ENCODE measurements at places on chromosomes 6 and 20.

GRCh38 chr6:142013287-142013686, 119.4 kb upstream of the GJE1 start:
- peak; percentile 56 for DNase-seq

DNA sequence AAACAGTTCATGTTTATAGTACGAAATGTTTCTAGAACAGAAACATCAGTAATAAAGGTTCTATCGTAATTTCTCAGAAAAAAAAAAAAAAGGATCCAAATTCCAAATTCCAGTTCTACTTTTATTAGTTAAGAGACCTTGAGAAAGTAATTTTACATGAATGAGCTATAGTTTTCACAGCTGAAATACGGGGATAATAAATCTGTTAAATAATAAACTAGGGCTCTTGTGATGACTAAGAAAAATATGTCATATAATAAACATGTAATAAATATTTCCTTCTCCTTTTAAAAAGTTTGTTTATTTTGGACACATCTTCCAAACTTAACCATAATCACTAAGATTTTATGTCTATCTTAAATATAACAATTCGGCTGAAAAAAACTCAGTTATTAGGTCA, 17.8 kb downstream of the RARS2 start:
- DNase-seq = no peak

DNA sequence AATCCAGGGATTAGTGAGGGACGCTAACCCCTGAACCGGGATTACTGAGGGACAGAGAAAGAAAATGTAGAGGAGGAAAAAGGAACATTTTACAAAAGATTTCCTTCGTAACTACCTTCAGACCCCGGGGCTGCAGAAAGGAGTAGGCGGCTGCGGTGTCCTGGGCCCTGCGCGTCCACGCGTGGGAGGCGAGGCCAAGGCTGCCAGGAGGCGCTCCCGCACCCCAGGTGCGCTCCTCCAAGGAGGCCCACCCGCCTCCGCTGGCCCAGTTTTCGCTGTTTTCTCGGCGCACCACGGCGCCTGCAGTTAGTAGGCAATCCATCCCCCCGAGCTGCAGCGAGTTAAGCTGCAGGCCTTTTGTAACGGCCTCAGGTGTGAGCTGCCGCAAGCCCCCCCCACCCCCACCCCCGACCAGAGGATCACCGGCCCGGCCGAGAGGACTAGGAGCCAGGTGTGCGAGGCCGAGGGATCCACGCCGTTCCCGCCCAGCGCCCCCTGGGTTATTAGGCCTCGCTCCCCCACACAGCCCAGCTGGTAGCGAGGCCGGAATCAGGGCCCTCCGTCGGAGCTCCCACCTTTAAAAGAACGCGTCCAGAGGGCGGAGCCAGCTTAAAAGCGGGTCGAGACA, 380.3 kb upstream of the ARID1B start:
- no peak for DNase-seq

- peak; percentile 20 for DNase-seq
These were observed 26.1 kb upstream of the RIPPLY2 start for GRCh38 chr6:83827050-83827449.

- DNase-seq = no peak
These were observed 486.3 kb upstream of the MARCKS start for GRCh38 chr6:113370508-113371502.

DNA sequence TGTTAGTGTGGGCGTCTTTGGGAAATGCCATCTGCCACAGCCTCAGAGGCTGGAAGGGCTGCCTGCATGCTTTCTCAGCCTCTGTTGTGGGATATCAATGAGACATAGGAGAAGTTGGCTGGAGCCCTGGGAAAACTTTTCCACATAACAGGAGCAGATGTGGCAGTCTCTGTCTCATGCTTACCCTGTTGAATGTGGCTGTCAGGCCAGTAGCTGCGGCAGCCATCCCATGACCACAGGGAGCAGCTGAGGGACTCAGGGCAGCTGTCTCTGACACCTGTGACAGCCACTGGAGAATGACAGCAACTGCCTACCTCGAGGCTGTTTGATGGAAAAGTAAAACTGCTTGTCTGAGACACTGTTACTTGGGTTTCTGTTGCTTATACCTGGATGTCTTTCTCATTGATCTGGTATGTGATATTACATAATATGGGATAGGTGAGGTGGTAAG, 64.4 kb downstream of the TULP4 start:
- peak; percentile 85 for DNase-seq

DNA sequence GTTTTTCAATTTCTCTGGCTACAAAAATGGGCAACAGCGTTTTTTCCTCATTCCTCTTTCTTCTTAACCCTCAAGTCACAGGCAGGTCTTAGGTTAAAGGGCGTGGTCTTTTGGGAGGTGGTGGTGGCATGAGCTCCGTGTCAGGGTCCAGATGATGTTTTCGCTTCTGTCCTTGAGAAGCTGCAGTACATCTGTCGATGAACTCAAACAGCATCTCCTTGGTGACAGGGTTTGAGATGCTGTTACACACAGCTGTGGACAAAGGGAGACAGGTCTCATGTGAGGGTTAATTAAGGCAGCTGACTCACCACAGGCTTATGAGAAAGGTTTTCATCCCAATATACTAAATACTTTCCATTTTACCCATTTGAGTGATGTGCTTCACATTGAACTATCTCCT, 350.8 kb downstream of the RNGTT start:
- no peak for DNase-seq

DNA sequence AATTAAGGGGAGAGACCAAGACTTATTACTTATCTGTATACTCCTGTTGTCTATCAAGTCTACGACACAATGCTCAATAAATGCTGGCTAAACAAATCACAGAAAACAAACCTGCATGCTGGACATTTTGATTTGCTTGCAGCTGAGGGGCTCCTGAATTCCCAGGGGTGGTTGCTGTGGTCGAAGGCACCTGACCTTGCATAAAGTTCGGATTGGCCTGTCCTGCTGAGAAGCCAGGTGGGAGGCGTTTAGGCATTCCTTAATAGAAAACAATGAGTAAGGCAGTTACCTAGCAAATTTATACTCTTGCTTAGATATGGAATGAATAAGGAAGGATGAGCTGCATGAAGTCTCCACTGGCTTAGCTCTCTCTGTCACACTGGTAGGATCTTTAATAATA, 50.5 kb downstream of the TP53INP2 start:
- no peak for DNase-seq

DNA sequence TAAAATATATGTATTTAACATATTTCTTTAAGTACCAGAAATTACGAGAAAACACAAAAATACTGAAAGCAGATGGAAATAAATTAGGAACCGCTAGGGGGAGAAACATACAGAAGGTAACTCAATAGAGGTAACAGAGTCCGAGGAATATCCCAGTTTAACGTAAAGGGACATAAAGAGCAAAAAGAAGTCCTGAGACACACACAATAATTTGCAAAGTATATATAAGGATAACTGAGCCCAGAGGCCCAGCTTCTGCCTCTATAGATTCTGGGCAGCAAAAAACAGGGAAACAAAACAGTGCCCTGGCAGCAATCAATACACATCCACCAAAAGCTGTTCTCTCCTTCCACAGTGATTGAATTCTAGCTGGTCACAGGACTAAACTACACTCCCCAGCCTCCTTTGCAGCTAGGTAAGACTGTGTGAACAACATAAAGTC, 15.1 kb downstream of the TBC1D32 start:
- peak; percentile 23 for DNase-seq

DNA sequence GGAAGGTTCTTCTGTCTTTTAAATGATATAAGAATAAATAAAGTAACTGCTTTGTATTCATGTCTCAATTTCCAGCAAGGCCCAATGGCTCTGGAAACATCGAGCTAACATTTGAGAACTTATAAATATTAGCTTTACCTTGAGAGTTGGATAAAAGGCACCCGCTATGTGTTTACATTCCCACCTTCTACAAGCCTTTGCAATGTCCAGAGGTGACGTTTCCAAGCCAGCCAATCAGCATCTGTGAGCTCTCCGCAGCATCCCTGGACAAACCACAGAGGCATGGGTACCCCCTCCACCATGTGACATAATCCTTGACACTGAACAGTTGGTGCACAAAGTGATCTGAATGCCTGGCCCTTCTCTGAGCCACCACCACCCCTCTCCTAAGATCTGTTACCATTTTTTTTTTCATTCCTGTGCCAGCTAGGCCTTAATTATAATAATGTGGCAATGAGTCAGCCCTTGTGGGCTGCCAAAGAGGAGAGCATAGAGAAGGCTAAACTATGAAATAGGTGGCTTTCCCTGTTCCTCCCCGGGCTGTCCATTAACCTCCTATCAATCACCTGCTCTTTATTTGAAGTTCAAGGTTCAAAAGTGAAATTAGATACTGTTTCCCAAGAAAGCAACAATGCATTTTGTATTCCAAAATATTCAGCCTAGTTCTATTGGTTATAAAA, 4.1 kb downstream of the CBLN4 start:
- no peak for DNase-seq

DNA sequence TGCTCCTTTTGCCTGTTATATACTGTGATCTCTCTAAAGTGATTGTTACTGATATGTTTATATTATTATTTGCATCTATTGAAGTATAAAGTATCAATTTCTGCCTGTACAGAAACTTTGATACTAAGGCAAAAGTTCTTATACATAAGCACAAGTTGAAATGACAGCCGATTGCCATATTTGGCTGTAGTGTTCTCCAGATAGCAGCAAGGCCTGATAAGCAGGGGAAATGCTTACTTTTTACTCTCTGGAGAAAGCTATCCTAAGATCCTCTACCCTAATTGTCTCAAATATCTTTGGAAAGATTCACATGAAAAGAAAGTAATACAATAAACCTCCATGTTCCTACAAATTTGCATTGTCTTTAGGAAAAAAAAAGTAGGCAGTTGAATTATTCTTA, 31.4 kb downstream of the SENP6 start:
- DNase-seq = no peak

- DNase-seq = peak; percentile 11
These were observed 97.8 kb upstream of the OGFRL1 start for GRCh38 chr6:71190809-71191208.

- no peak for DNase-seq
These were observed 234.7 kb downstream of the BTBD9 start for GRCh38 chr6:38404900-38405556.

DNA sequence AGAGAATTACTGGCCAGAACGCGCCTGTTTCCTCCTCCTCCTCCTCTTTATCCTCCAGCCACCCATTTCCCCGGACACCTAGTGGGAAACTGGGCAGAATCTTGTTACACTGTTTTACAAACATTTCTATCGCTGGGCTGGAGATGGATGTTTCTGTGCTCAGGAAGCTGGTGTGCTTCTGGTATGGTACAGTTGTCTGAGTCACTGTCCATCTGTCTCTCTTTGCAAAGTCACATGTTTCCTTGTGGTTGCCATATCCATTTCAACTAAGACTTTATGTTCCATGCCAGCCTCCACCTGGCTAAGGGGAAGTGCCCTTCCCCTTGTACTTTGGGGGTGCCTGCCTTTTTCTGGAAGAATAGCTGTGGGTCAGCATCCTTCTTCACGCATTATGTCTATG, 52.9 kb upstream of the SLC22A16 start:
- DNase-seq = no peak

DNA sequence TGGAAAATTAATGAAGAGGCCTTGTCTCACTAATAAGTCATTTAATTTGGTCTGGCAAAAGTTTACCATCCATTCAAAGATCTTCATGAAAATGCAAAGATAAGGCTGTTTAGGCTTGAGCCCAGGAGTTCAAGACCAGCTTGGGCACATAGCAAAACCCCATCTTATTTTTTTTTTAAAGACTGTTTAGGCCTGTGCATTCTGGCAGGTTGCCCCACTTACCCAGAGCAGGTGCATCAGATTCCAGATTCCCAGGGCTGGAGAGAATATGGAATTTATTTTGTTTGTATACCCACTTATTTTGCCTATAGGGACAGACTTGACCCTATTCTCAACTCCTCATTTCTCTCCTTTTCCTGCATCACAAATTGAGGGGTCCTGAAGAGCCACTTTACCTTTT, 5.7 kb downstream of the FOXO3 start:
- DNase-seq = no peak

DNA sequence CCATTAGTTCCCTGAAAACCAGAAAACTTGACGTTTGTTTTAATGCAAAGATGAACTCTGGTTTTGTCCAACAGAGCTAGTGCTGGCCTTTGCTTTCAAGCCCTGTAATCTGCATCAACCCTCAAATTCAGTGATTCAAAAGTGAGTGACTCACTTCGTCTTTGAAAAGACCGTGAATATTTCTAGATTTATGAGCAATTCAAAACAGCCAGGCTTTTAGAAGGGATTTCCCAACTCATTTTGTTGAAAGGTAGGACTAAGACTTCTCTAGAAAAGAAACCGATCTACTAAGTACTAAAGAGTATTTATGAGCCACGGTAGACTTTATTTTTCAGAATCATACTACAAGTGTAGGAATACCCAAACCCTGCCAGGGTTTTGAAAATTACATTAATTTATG, 121.5 kb downstream of the UST start:
- DNase-seq = peak; percentile 51

DNA sequence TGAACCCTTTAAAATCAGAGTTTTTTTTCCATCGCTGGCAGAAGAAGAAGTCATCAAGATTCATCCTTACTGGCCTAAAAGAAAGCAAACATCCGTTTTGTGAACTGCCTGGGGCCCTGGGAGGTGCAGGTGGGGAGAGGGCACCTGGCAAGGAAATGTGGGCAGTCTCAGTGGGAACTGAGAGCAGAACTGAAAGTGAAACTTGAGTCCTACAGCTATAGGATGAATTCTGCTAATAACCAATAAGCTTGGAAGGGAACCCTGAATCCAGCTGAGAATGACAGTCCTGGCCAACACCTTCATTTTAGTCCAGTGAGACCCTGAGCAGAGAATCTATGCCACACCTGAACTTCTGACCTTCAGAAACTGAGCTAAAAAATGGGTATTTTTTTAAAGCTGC, 130.1 kb upstream of the ASCC3 start:
- DNase-seq = no peak

DNA sequence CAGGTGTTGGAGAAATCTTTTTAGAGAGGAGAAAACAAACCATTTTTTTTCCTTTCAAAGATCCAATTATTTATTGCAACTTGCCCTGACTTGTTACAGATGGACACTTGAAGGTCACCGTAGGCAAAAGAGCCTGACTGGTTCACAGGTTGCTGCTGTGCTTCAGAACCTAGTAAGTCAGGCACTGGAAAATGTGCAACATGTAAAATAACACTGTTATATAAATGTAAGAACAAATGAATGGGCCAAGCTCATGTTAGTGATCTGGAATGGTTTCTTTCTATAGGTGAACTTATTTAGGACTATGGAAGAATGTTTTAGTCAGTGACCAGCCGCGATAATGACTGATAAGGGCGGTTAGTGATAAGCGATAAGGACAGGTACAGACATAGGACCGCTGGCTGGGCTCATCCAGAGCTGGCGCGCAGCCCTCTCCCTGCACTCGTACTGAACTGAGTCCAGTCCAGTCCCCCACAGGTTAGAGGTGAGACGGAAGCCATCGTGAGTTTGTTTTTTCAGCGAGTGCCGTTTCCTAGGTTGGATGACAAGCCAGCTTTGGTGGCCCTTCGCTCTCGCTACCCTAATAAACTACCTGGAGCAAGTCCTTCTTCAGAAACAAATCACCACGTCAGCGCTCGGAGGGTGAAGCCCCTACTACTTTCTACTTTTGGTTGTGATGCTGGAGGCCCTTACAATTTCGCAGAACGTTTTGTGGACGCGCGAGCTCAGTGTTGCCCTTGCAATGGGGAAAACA, 94.4 kb upstream of the PRDM1 start:
- no peak for DNase-seq

- DNase-seq = no peak
These were observed 11.0 kb upstream of the HINT3 start for GRCh38 chr6:125945378-125946141.

GRCh38 chr20:4633780-4634179, 87.9 kb upstream of the PRND start:
- peak; percentile 74 for DNase-seq

- no peak for DNase-seq
These were observed 153.0 kb upstream of the PTPN1 start for GRCh38 chr20:50356962-50357782.
